ENCODE measurements at places on chromosomes 1 and 21.

DNA sequence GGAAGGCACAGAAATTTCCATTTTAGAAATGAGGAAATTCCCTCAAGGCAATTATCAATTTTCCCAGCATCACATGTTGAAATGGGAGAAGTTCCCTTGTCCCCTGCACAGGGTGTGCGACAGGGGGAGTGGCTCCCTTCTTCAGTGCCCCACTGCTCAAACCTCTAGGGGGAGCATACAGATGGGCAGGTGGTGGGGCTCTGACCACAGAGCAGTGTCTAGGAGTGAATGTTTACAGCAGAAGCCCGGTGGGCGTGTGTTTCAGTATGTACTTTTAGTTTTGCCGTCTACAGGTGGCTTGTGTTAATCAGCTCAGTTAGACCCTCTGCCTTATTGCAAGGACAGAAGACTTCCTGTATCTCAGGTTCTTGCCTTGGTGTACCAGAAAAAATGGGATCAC is 493.7 kb upstream of the PLXNA2 start:
- no peak for DNase-seq

DNA sequence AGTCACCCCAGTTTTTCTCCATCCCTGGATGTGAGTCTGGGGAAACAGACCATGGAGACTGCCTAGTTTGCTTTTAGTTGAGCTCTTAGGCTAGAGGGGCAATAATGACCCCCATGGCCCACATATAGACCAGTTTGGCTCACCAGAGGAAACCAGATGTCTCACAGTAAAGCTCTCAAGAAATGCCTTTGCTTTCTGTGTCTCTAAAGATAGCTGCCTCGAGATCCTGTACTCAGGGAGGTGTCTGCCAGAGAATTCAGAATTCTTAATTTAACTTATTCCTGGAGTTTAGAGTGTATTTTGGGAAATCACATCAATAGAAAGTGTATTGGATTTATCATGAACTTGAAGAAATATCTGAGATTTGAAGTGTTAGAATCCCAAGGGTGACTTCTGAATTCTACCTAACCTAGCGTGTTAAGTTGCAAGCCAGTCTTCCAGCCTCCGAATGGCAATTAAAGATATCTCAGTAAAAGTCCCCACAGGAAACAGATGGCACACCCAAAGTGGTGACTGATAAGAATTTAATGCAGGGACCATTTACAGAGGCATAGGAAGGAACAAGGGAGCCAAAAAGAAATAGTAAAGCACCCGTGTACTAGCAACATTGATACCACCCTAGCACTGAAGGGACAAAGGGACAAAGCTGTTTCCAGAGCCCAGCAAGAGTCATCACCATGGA is 37.1 kb downstream of the STYXL2 start:
- DNase-seq: no peak

- peak; percentile 19 for DNase-seq
These were observed 29.2 kb downstream of the VASH2 start for GRCh38 chr1:212979340-212980122.

GRCh38 chr1:7250176-7250575 is 464.9 kb downstream of the CAMTA1 start:
- no peak for DNase-seq

DNA sequence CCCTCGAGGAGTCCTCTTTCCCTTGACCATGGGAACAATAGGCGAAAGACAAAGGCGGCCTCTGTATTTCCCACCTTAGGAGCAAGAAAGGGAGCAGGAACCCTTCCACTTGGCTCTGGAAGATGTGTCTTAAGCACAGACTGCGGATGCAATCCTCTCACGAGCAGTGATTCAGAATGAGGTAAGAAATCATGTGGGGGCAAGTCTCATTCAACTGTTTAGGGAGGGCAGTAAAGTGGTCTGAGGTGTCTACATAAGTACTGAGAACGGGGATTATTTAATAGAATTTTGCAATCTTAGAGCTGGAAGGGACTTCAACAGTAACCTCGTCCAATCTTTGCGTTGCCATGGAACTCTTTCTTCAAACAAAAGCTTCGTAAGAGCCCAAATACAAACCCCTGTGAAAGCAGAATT is 1.6 kb upstream of the DYRK3 start:
- no peak for DNase-seq

- DNase-seq: no peak
These were observed 21.3 kb upstream of the ATF3 start for GRCh38 chr1:212587016-212587887.

DNA sequence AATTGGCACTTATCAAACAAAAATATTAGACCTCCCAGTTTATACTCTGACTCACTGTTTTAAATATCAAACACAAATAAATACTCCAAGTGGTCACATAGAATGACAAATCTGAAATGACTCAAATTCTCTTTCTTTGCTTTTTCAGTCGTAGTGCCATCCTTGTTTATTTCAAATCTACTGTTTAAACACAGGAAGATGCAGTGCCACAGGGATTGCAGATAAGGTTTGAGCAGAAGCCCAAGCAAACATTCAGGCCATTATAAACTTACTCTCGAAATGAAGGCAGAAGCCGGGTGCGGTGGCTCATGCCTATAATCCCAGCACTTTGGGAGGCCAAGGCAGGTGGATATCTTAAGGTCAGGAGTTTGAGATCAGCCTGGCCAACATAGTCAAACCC is 255.4 kb upstream of the PLXNA2 start:
- no peak for DNase-seq

- DNase-seq: no peak
These were observed 77.2 kb upstream of the USH2A start for GRCh38 chr1:216500273-216500967.

- DNase-seq: no peak
These were observed 33.5 kb downstream of the ADGRL2 start for GRCh38 chr1:81834268-81834667.

DNA sequence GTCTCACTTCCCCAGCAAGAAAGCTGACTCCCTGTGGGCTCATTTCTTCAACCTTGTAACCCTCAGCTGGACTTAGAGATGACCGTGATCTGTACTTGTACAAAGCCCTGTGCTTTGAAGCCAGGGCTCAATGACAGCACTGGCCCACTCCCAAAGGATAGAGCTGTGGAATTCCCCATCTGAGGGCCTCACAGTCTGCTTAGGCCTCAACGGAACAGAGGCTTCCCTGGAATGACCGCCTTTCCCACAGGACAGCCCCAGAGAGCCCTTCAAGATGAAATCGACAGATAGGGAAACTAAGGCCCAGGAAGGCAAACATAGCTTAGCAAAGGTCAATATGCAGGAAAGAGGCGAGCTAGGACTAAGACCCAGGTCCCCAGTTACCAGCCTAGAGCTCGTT is 11.5 kb downstream of the SLC9A1 start:
- no peak for DNase-seq

GRCh38 chr1:2300004-2300771 is 72.1 kb downstream of the SKI start:
- peak; percentile 78 for DNase-seq

GRCh38 chr1:178119628-178120027 is 25.7 kb downstream of the RASAL2 start:
- DNase-seq: no peak

GRCh38 chr1:115117298-115117697 is 28.0 kb upstream of the TSPAN2 start:
- DNase-seq: no peak

DNA sequence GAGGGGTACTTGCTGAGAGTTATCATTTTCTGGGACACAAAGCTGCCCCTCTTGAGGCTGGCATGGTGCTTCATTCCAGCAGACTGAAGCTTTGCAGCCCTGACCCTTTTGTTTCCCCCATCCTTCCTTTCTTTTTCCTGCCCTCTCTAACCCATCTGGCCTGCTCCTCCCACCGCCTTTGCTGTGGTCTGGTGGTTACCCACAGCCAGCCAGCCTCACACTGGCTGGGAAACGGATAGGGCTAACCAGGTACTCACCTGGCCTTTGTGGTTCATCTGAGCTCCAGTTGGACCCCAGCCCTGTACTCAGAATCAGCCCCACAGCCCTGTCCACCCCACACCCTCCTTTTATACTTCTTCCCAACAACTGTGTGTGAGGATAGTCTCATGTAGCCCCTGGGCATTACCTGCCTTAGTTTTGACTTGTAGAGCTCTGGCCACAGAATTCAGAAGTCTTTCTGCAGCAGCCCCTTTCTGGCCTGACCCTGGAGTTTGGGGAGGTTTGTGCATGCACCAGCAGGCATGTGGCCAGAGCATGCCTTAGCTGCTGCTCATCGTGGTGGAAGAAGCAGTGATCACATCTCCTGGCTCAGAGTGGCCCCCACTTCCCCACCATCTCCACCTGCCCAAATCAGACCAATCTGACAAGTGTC is 138.0 kb downstream of the TRABD2B start:
- DNase-seq: no peak

DNA sequence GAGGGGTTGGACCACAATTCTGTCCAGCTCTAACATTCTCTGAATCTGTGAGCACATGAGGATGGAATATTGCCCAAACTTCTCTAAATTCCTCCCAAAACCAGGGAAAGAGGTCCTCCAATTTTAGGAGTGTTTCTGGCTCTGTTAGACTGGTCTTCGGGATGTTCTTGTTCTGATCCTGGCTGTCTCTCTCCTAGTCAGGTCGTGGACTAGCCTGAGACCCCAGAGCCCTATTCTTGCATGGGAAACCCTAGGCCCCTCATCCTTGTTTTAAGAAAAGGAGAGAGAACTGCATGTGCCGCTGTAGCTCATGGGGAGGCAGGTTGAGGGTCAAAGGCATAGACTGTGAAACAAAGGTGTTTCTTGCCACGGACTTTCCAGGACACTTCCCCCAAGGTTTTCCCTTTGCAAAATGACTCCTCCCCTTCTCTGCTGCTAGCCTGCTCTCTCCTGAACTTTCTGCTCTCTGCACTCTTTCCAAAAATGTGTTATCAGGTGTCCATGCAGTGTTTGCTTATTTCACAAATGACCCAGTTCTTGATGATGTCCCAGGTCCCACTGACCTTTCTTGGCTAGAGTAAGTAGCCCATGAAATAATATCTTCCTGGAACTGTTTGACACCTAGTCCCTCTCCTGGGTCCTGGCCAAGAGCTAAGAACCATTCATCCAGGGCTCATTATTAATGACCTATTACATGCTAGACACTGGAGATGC is 29.3 kb upstream of the RD3 start:
- DNase-seq: no peak

- DNase-seq: no peak
These were observed 2.1 kb upstream of the TMCO2 start for GRCh38 chr1:40245686-40246085.

GRCh38 chr1:107821340-107821739 is 143.6 kb downstream of the VAV3 start:
- DNase-seq: no peak

- no peak for DNase-seq
These were observed 4.4 kb downstream of the AK2 start for GRCh38 chr1:33032126-33032869.

DNA sequence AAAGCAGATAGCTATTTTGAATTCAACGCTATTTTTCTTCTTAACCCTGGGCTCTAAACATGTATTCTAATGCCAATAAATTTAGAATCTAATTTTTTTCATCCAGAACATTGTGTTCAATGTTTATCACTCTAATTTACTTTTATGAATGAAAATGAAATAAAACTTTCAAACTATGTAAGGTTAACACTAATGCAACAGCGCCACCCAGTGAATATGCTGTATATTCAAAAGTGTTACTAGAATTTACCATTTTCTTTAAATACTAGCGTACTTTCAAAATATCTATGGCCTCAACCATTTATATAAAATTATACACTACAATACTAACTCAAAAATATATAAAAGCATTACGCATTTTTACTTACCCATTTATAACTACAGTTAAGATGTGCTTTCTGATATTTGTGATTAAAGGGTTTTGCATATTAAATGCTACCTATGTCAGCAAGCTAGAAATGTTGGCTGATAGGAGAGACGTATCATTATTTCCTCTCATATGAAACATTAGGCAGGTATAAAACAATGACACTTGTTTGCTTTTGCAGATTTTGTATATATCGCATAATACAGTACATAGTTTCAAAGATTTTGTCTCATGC is 5.9 kb upstream of the NUF2 start:
- peak; percentile 14 for DNase-seq

GRCh38 chr21:45262041-45262581 is 25.6 kb downstream of the POFUT2 start:
- no peak for DNase-seq

DNA sequence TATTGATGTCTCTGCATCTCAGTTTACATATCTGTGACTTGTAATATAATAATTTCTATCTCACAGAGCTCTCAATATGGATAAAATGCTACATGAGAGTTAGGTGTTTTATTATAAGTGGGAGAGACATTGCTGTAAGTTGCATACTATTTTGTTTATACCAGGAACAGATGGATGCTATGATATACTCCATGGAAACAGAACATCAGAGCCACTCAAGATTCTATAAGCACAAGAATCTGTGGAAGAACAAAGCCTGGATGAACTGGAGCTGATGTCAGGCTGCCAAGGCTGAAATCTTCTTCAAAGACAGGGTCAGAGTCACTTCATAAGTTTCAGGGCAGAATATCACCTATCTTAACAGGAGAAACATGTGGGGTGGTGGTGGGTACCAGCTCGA is 30.2 kb downstream of the DUSP10 start:
- no peak for DNase-seq

GRCh38 chr1:2526824-2527555 is 594 bp upstream of the PANK4 start:
- peak; percentile 67 for DNase-seq

Data from stimulated activated naive CD4-positive, alpha-beta T cell treated with Interleukin-2 at 50 U/mL for 16 hours (primary cell).